ENCODE measurements at places on chromosomes 3 and 15.

DNA sequence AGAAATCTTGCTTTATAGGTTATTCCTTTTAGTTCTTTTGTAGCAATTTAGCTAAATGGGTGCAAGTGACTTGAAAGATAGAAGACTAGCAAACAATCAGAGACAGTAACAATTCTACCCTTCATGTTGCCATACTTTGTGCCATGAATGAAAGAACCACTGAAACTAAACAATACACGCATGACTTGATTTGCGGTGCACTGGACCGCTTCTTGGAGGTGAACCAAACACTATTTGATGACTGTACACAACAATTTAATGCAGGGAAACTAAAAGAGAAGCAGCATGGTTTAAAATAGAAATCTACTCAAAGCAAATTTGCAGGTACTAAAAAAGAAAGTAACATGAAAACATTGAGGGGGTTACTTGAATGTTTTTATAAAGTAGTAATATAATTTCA, 331.0 kb upstream of the RARB start:
- DNase-seq = no peak

GRCh38 chr3:5006755-5007202, 27.5 kb downstream of the BHLHE40 start:
- DNase-seq = peak; percentile 82

- DNase-seq = no peak
Observed at GRCh38 chr3:110027446-110028080, 690.2 kb upstream of the DPPA4 start.

DNA sequence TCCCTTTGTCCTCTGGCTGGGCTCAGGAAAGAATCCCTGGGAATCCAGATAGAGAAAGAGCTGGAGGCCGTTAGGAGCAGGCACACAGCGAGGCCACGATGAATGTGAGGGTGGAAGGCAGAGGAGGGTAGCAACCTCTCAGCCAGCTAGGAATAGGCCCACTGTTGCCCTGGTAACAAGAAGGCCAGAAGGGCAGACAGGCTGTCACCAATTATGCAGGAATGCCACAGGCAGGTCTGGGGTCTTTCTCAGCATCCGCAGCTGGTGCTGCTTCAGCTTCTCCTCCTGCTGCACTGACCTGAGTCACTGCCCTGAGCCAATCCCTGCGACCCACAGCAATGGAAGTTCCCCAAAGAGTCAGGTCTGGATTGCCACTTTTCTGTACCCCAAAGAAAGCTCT, 62.8 kb upstream of the C3orf80 start:
- no peak for DNase-seq

DNA sequence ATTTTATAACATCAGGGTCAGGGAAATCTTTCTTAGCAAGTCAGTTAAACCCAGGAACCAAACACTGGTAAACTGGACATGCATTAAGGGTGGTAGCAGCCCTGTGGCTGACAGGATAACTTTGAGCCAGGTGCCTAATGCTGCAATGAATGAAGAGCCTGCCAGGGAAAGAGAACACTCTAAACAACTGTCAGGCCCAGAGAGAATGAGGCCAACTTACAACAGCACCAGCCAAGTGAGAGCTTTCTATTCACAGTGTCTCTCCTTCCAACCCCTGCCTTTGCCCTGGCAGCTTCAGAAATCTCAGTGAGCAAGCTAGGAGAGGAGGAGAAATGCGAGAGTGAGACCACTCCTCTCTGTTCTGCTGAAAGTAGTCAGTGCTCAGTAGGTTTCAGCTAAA, 50.4 kb upstream of the ATP2C1 start:
- no peak for DNase-seq

- DNase-seq = no peak
Observed at GRCh38 chr15:89429023-89429422, 67.4 kb downstream of the RHCG start.

- DNase-seq = no peak
Observed at GRCh38 chr15:49101536-49101935, 53.9 kb downstream of the COPS2 start.

DNA sequence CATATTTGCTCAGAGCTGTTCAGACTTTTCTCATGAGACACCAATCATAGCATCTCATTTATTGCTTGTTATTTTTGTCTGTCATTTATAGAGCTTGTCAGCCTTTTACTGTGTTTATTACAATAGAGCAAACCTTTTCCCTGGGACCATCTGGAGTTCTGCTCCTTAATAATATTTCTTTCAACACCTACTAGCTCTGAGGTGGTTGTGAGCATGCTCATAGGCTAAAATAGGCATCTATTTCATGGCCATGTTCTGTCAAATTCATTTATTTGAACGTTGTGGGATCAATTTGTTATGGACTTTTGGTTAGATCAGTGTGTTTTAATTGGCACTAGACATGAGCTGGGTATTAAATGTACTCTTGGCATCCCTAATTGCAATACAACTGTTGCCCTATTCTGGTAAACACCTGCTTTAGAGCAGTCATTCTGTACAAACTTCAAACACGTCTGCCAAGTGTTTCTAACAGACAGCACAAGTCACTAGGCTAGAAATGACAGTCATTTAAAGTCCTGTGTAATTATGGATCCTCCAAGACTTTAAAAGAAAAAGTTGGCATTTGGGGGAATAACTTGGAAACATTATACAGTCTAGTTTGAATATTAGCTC, 766.3 kb downstream of the ZNF385D start:
- no peak for DNase-seq

- DNase-seq = no peak
Observed at GRCh38 chr15:98956796-98957553, 50.6 kb downstream of the PGPEP1L start.

- DNase-seq = no peak
Observed at GRCh38 chr3:52381623-52382022, 63.3 kb downstream of the SEMA3G start.

DNA sequence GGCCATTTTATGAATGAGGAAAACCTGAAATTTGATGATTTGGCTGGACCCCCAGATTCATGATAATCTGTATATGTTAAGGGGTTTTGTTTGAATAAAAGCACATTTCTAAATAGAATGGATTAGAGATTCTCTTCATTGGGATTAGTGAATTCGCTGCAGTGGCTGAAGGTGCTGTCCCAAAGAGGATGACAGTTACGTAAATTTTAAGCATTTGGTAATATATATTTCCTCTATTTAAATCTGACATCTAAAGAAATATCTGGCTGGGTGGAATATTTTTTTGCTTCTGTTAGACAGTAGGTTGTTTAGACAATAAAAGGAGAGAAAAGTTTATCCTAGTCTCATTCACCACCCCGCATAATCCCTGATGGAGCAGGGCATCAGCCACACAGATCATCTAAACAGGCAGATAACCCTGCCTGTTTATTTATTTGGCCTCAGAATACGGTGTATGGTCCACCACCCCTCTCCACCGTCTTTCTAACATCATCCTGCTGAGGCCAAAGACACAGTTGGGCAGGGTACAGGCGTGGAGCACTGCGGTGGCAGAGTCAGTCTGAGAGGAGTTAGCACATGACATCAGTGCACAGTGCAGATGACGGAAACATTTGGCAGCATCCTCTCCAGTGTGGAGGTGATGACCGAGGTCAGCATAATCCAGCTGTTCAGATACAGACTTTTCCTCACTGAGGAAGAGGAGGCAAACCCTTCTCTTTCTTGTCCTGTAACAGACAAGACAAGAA, 20.4 kb upstream of the NFKBIZ start:
- DNase-seq = no peak

- no peak for DNase-seq
Observed at GRCh38 chr15:73800662-73801345, 47.7 kb upstream of the INSYN1 start.

DNA sequence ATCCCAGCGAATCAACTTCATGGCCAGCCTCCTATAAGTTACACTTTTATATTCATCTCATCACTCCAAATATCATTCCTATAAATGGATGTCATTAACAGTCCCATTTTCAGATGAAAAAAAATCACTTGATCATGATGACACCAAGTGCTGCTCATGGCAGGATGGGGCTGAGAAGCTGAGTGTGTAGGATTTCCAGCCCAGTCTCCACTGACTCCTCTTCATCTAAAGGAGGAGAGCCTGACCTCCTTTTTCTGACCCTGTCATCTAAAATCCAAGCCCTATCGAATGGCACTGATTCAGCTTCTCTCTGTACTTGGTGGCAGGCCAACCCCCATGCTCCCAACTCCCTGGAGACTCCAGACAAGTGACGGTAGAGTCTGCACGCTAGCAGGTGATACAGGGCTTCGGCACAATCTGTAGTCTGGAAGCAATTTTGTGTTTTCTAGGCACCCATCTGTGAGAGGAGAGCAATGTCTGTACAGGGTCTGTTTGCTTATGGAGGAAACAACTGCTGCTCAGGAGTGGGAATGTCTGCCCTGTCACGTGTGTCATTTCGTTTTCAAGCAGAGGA, 103.2 kb downstream of the EPHB1 start:
- DNase-seq = no peak

DNA sequence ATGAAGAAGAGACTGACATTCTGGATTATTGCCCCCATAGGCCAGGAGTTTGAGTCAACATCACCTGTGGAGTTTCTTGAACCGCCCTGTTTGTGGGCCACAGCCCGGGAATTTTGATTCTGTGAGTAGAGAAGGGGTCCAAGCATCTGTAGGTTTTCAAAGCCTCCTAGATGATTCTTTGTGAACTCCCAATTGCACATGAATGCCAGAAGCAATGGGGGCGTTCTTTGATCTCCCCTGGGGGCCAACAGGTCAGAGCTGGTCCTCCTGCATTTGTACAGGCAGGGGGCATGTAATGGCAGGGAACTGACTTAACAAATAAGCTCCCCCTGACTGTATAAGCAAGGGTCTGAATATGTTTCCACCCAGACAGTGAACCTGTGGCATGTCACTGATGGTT, 260.3 kb downstream of the SLCO3A1 start:
- DNase-seq = no peak

- no peak for DNase-seq
Observed at GRCh38 chr3:143471705-143472104, 352.1 kb downstream of the CHST2 start.

GRCh38 chr3:129387487-129387886, 40.9 kb downstream of the EFCAB12 start:
- DNase-seq = no peak

GRCh38 chr3:65953881-65954733, 84.6 kb downstream of the MAGI1 start:
- DNase-seq = no peak

- DNase-seq = no peak
Observed at GRCh38 chr3:46491089-46492070, 6.4 kb upstream of the RTP3 start.

GRCh38 chr15:77476995-77477394, 56.3 kb downstream of the HMG20A start:
- DNase-seq = no peak

DNA sequence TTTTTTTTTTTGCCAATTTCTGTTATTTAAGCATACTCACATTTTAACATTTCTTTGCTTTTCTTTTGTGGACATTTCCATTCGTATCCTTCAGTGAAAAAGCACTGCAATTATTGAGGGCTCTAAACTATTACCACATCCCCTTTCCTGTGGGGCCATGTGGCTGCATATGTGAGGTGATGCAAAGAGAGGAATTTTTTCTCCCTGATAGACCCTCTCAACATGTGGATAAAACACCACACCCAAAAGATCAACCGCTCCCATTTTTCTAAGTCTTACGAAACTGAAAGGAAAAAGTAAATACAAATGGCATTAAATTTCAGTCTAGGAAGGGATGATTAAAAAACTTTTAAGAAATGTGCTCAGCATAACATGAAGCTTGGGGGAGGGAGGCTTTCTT, 68.8 kb downstream of the DNAJC13 start:
- DNase-seq = no peak

DNA sequence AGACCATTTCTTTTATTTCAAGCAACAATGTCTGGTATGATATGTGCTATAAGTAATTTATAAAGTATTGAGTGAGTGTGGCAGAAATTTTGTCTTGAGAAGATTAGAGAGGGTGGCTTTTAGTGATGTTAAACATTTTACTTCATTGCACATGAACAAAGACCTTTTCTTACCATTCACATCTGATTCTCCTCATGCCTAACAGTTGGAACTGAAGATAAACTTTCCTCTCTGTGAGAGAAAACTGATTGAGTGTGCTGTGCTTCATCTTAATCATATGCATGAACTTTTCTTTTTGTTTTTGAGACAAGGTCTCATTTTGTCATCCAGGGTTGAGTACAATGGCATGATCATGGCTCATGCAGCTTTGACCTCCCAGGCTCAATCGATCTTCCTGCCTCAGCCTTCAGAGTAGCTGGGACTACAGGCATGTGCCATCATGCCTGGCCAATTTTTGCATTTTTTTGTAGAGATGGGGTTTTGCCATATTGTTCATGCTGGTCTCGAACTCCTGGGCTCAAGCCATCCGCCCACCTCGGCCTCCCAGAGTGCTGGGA, 377.7 kb upstream of the GOLIM4 start:
- DNase-seq = no peak

DNA sequence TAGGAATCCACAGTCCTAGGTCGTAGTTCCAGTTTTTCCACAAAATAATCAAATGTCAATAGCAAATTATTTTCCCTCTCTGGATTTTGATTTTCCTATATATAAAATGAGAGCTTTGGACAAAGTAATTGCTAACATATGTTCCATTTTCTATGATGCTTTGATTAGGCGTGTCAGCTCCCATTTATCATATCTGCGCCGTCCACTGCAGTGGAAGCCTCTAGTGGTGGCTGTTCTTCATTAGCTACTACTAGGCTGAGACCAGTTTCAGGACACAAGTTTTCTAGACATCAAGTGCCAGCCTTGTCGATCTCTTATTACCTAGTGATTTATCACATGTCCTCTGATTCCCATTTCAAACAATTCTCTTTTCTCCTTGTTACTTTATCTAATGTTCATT, 271.5 kb downstream of the TUSC7 start:
- DNase-seq = no peak

- no peak for DNase-seq
Observed at GRCh38 chr3:78644847-78645246, 1123.0 kb downstream of the ROBO1 start.

GRCh38 chr3:100703865-100704264, 5.4 kb upstream of the TFG start:
- DNase-seq = no peak

DNA sequence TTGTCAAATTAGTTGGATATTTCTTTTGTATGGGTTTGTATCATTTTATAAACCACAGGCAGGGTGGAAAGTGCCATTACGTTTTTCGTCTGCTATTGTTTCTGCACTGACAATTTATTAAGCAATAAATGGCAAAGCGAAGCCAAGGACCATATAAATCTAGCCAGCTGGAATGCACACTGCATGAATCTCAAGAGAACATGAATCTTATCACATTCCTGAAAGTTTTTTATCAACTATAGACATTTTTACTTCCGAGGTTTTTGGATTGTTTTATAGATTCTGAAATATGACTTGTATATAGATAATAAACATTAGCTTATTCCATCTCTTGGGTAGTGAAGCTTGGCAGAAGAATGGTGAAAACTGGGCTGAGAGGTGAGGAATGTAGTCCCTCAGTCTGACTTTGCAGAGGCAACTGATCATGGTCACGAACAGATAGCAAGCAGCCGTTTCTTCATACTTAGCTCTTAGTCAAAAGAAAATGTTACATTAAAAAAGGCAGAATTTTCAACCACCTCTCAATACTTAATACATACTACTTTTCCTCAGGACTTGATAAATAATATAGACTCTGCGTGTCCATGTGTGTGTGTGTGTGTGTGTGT, 102.7 kb downstream of the OSBPL10 start:
- DNase-seq = no peak
